ENCODE measurements at places on chromosomes 2 and 18.
A peak's percentile ranks its signal among the peaks of the same experiment; 100 is the strongest.

DNA sequence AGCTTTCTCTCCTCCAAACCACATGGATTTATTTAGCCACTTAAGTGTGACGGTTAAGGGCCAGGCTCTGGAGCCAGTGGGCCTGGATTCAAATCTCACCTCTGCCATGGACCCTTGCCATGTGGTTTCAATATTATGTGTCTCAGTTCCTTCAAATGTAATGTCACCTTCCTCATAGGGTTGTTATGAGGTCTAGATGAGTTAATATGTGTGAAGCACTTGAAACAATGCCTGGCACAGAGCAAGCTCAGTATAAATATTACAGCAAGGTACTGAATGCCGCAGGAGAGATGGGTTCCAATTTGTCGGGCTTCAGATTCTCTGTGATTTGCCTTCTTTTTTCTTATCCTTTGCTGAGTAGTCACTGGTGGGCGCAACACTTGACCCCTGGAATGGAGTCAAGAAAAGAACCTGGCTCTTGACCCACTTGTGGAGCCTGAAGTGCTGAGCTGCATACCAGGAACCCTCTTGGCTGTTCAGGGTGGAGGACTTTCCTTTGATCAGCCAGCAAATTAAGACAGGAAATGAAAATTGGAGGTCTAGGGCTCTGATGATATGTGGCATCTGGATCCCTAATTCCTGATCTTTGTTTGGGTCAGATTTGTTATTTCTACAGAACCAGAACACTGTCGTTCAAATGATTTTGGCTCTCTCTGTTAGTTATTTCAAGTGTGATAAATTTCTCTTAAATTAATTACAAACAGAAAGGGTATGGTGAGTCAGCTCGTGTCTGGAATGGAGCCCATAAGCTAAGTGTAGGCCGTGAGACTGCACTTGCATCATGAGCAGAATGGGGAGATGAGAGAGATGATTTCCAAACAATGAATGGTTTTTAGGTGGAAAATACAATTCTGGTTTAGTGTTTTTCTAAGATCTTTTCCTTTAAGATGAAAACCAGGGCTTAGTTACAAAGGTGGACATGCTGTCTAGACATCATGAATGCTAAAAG lies 293.0 kb downstream of the KCNS3 start:
- peak; percentile 38 for DNase-seq

GRCh38 chr2:95384854-95385569 lies 17.5 kb upstream of the FAHD2A start:
- no peak for DNase-seq

GRCh38 chr2:127176371-127177311 lies 43.5 kb downstream of the CYP27C1 start:
- DNase-seq = no peak

- peak; percentile 44 for DNase-seq
Measured at GRCh38 chr2:204108330-204108751, 171.8 kb downstream of the ICOS start.

- no peak for DNase-seq
Measured at GRCh38 chr2:203971251-203971650, 34.7 kb downstream of the ICOS start.

- DNase-seq = no peak
Measured at GRCh38 chr2:168328421-168328820, 81.0 kb upstream of the STK39 start.

DNA sequence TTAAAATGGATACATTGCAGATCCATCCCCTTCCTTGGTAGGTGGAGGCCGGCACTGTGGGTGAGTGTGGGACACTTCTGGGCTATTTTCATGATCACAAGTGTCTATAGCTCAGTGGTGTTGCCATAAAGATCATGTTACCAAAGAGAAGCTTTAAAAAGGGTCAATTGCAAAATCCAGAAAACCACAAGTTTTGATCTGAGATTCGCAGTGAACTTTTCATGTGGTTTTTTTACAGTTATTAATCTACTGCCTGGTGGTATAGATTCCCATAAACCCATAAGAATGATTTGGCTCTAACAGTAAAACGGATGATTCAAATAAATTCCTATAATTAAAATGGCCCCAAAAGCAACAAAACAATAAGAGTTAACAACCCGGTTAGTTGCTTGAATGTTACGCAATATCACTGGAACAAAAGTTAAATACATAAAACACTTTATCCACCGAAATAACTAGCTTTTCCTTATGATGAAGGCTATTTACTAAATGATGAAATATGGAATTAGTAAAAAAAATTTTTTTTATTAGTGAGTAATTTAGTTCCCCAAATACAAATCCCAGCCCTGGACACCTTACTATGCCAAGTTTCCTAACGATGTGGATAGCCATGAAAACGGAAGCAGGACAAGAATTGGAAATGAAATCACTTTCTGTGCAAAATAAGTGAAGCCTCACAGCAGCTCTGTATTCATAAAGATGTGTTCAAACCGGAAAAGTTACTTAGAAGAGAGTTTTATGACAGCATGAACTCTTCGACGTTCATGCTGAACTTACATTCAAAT lies 95.6 kb upstream of the THOC1 start:
- DNase-seq = no peak

DNA sequence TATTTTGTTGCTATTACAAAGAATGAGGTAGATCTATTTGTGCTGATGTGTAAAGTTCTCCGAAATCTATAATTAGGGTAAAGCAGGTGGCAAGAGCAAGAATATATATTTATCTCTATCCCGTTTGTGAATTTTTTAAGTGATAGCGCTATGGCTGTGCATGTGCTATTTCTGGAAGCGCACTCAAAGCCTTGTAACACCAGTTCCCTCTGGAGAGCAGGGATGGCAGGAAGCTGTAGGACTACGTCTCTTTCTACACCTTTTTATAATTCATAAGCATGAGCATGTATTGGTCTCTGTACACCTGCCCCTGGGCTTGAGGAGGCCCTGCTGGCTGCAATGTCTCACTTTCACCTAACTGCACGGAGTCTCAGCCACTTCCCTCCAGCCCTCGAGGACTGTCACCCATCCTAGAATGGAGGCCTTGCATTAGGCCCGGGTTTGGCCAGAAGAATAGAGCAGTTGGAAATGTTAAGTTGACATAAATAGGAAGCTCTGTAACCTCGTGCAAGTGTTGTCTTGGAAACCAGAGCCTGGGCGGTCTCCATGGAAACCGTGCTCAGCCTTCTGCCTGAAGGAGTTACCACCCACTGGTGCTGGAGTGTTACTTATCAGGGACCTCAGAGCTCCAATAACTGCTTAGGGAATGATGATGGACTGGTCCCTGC lies 20.9 kb downstream of the ITM2C start:
- DNase-seq = peak; percentile 24

GRCh38 chr2:233000886-233001750 lies 11.9 kb downstream of the NGEF start:
- no peak for DNase-seq

GRCh38 chr2:188199716-188200128 lies 92.0 kb upstream of the GULP1 start:
- peak; percentile 95 for DNase-seq

- peak; percentile 98 for DNase-seq
Measured at GRCh38 chr2:38462121-38462661, 85.1 kb upstream of the ATL2 start.

DNA sequence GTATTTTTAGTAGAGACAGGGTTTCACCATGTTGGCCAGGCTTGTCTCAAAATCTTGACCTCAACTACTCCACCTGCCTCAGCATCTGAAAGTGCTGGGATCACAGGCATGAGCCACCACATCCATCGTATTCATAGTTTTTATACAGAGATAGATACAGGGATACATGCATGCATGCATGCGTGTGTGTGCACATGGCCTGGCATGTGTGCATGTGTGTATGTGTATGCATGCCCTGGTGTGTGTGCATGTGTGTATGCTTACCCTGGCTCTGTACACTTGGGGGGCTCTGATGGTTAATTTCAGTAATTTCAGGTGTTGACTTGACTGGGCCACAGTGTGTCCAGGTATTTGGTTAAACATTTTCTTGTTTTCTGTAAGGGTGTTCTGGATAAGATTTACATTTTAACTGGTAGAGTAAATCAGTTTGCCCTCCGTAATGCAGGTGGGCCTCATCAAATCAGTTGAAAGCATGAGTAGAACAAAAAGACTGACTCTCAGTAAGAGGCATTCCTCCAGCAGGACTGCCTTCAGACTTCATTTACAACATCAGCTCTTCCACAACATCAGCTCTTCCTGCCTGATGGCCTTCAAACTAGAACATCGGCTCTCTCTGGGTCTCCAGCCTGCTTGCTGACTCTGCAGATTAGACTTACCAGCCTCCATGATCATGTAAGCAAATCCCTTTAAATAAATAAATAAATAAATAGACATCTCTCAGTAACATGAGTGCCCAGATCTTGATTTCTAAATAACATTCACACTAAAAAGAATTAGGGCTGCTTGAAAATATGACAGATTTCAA lies 30.8 kb downstream of the SESTD1 start:
- no peak for DNase-seq

DNA sequence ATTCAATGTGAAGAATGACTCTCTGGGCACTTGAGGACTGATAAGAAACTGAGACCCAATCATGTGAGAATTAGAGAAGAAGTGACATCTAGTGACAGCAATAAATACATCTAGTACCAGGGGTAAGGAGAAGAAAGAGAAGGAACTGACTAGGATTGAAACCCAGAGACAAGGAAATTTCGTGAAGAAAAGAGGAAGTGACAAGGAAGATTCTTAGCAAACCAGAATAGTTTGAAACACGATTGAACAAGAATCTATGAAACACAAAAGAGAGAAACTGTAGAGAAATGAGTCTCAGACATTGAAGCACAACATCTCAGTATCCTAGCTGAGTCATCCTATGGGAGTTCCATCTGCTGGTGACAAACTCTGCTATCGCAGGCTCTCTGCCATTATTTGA lies 571.9 kb upstream of the PKDCC start:
- DNase-seq = no peak

DNA sequence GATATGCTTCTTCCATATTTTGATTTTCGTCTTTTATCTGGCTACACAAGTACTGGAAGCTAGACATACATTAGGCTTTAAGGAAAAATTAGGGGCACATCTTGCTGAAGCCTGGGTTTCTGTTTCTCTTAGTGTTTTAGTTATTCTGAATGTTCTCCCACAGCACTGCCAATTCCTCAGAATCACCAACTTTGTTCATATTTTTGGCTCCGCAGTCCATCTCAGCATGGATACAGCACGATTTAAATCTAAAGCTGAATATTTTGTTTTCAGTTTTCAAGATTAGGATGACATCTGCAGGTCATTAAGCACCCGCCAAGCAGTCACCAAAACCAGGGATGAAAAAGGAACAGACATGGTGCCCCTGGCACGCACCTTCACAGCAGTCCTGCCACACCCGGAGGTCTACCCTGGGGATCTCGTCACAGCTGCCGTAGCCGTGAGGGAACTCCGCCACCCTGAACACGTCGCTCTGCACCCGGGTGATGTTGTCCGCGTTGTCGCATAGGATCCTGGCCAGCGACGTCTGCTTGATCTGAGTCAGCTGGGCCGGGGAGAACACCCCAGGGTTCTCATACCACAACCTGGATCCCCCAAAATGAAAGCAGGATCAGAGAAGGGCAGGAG lies 101.2 kb downstream of the PXDN start:
- DNase-seq = no peak

GRCh38 chr2:8659092-8659734 lies 22.6 kb upstream of the ID2 start:
- no peak for DNase-seq

DNA sequence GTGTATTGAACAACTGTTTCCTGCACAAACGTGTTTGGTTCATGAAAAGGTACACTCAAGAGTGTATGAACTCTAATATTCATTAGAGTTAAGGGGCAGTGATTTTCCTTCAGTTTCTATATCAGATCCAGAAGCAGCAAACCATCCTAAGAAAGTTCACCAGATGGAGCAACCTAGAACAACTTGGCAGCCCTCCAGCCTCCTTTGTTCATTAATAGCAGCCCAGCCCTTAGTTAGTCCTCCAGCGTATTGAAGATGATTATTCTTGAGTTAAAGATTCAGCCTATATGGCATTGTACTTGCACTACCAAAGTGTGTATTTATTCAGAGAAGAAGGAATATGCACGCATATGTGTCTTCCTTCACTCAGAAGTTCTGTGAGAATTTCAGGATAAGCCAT lies 365.5 kb downstream of the SETBP1 start:
- no peak for DNase-seq

DNA sequence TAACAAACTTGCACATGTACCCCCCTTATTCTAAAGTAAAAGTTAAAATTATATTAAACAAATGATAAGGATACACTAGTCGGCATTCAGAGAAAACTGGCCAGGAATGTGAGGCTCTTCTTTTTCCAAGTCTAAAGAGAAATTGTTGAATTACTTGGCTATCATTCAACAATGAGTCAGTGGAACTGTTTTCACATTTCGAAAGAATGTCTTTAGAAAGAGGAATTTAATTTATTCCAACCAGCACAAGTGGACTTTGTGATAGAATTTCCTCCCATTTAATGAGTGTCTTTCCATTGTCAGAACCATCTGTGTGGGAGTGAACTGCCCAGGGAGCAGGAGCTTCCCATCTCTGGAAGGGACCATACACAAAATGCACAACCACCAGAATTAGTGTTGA lies 792.2 kb downstream of the EPHA4 start:
- DNase-seq = peak; percentile 70

DNA sequence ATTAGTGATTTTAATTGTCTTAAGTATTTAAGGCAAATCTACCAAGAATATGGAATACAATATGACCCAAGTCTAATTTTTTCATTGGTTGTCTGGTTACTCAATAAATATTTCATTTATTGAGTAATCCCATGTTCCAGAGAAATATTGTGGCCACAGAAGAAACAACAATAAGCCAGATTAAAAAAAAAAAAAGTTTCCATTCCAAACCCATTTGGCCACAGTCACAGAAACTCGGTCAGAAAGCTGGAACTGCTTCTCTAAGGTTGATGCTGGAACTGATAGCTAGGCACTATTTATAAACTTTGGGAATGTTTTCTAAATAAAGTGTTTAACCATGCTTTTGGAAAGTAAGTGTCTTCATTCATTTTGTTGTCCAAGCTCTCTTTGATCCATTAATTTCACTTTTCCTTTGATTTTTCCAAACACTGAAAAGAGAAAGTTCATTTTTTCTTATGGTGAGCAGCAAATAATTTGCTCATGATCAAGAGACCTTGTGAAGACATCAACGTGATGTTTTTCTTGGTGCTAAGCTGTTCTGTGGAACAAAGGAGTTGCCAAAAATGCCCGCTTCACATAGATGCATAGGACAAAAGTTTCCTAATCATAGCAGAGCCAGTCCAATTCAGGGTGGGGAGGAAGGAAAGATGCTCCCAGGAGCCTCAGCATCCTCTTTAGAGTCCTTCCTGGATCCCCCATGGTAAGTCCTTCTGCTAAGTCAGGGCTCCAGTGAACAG lies 72.1 kb upstream of the CCBE1 start:
- no peak for DNase-seq

DNA sequence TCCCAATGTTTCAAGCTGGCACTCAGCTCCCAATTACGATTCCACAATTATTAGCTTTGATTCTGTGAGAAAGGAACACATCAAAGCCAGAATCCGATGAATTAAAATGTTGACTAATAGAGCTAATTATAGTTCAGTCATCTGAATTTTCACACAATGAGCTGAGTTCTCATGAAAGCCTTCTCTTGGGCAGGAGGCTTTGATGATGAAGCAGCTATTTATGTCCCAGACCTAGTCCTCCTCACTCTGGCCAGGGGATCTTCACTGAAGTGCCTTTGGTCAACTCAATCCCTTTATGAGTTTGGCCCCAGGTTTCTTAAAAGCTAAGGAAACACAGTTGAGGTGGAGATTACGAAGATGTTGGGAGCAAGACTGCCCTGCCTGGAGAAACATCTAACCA lies 74.7 kb upstream of the PPM1B start:
- no peak for DNase-seq
